ENCODE measurements at places on chromosomes 5 and 9. TPM values are rescaled to one million over a fixed set of nuclear protein-coding genes. Genes with fewer than 3 reads are reported as not detected.

The SPINK7 gene
- not detected for total RNA-seq

The TMEFF1 gene
- total RNA-seq, result 0.68 TPM

The PDE6A gene
- not detected for total RNA-seq

- DNase-seq, result no peak
These were observed 29.8 kb upstream of the ZFR start for GRCh38 chr5:32474209-32474854.

The RHOBTB3 gene
- total RNA-seq, result 151 TPM

The MSX2 gene
- 1.1 TPM for total RNA-seq

All from sigmoid colon (tissue), 7 donors.